ENCODE measurements at places on chromosomes 13 and 19. TPM values are rescaled to one million over a fixed set of nuclear protein-coding genes. Genes with fewer than 3 reads are reported as not detected.
A peak's percentile ranks its signal among the peaks of the same experiment; 100 is the strongest.

- no peak for DNase-seq
These were observed 63.5 kb downstream of the TSHZ3 start for GRCh38 chr19:31285744-31286143.

GRCh38 chr19:4744451-4745174 lies 21.0 kb upstream of the DPP9 start:
- no peak for DNase-seq

DNA sequence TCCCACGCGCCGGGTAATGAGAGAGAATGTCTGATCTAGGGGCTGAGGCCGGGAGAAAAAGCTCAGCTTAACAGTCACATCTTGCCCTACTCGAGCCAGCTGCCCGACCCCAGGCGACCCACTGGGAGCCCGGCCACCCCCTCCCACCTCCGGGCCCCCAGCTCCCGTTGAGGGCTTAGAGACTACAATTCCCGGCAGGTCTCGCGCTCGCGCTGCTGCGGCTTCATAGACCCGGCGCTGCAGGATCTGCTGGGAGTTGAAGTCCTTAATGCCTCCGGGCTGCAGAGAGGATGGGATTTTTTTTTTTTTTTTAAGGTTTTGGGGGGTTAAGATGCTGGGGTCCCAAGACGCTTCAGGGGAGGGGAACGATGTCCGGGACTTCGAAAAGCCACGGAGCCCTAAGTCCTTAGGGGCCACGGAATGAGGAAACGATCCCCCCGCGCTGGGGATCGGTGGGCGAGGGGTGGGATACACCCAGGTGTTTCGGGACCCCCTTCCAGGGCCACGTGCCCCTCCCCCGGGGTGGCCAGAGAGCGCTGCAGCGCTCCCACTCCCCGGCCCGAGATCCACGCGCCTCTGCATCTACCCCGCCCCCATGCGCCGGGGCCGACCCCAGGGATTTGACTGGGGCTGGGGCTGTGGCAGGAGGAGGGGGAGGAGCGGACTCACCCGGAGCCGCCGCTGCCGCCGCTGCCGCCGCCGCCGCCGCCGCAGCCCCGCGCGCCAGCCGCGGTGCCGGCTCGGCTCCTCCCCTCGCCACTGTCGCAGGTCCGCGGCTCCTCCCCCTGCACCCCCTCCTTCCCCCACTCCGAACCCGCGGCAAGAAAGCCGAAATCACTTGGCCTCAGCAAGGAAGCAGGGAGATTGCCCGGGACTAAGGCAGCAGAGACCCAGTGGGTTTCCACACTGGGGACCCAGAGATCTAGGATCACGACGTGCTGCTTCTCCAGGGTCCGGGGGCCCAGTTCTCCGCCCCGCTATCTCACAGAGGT lies at the start of gene SYT3:
Gene SYT3, minus strand, starts transcription at position 761 of the 992 bp plus-strand sequence. CDS start 2,470 bp downstream, outside the sequence.
- peak; percentile 83 for DNase-seq

DNA sequence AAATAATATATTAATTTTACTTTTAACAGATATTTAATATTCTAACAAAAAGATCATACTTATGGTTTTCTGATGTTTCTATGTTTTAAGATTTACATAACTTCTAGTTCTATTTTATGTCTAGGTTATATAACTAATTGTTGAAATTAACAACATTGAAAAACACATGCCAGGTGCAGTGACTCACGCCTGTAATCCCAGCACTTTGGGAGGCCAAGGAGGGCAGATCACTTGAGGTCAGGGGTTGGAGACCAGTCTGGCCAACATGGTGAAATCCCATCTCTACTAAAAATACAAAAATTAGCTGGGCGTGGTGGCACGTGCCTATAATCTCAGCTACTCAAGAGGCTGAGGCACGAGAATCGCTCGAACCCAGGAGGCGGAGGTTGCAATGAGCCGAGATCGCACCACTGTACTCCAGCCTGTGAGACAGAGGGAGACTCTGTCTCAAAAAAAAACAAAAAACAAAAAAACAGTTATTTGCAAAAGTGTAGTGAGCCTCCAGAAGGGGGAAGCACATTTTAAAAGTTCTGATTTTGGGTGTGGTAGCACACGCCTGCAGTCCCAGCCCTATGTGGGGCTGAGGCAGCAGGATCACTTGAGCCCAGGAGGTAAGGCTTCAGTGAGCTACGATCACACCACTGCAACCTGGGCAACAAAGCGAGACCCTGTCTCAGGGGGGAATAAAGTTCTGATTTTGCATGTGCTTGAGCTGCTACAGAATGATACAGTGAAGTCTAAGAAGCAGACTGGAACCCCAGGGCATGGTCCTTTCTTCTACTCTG lies 18.7 kb downstream of the MIPEP start:
- DNase-seq: no peak

OR7C1 gene
- not detected for total RNA-seq

ZNF285 gene
- 2.6 TPM for total RNA-seq

- DNase-seq: no peak
These were observed 19.0 kb downstream of the CHST8 start for GRCh38 chr19:33640773-33641172.

DNA sequence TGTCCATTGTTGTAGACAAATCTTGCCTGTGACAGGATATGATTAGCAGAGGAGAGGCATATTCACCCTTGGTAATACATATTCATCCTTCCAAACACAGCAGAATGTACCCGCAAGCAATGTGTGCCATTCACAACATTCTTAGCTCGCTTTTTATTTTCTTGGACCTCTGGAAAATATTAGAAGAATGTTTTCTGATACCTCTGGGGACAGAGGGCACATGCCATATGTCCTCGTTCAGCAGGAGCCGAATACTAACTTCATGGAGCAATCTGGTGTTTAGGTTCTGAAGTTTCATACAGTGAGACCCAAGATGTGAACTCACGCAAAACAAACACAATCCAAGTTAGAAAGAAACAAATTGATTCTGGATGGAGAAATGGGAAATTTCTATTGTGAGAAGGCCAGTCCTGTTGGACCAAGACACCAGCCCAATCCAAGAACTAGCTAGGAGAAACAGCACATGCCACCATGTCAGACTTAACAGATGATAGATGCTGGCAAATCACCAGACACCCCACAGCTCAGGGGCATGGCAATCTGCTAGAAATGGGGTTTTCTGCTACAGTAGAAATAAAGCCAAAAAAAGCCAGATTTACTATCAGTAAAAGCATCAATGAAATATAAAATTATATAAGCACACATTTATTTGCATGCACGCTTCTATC lies 297.4 kb downstream of the DCLK1 start:
- DNase-seq: no peak

DNA sequence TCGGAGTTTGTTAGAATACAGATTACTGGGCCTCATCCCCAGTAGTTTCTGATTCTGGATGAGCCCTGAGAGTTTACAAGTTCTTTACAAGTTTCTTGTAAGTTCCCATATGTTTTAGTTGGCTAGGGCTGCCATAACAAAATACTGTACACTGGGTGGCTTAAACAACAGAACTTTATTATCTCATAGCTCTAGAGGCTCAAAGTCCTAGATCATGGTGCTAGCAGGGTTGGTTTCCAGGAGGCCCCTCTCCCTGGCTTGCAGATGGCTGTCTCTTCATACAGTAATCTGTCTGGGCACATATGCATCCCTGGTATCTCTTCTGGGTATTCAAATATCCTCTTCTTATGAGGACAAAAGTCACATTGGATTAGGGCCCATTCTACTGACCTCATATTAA lies 167.2 kb downstream of the KLF5 start:
- no peak for DNase-seq

CEACAM4 gene
- not detected for total RNA-seq

DNA sequence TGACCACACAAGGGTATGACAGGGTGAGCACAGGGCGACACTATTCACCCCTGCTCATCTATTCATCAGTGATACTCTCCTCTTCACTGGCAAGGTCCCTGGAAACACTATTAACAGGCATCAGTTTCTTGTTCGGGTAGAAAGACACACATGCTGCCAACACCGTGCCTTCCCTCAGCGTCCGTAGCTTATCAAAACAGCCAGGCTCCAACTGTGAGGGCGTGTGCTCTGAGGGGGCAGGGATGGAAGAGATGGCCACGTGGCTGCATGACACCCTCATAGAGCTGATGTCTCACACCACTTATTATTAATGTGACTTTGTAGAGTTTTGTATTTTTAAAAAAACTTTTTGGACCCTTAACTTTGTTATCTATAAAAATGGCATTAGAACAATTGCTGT lies 160.3 kb downstream of the ITGBL1 start:
- DNase-seq: no peak

- DNase-seq: no peak
These were observed 217.1 kb downstream of the COL4A1 start for GRCh38 chr13:110089815-110090214.

- peak; percentile 81 for DNase-seq
These were observed at the start of gene TMEM272 for GRCh38 chr13:51844862-51845573. Gene TMEM272, minus strand, starts transcription at chr13:51845177. Its CDS starts 6,647 bp downstream, at chr13:51838530.

SHD gene
- 2.0 TPM for total RNA-seq

GRCh38 chr13:34459856-34460255 lies 482.2 kb upstream of the NBEA start:
- no peak for DNase-seq

RXFP2 gene
- not detected for total RNA-seq

DNA sequence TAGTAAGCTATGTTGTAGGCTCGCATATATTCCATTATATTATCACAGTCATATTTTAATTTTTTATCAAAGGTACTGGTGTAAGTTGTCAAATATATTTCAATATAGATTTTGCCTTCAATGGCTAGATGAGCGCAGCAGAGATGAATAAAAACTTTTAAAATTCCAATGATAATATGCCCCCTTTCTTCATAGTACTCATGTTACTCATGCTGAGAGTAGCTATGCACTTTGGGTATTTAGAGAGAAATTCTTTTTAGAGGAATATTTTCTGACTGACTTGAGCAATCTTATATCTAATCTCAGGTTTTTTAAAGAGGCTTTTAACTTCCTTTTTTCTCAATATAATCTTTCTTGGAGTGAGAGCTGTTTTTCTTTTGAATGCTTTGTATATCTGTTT lies 11.4 kb downstream of the ZNF254 start:
- DNase-seq: no peak

GRCh38 chr13:45109102-45109720 lies 11.1 kb upstream of the GTF2F2 start:
- DNase-seq: no peak

DNA sequence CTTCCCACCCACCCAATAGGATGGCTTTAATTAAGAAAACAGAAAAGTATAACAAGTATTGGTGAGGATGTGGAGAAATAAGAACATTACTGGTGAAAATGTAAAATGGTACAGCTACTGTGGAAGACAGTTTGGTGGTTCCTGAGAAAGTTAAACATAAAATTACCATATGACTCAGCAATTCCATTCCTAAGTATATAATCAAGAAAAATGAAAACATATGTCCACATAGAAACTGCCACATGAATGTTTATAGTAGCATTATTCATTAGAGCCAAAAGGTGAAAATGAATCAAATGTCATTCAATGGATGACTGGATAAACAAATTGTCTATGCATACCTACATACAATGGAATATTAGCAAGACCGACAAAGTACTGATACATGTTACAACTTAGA lies 16.9 kb downstream of the DZIP1 start:
- DNase-seq: no peak

- DNase-seq: no peak
These were observed 37.3 kb downstream of the EFNB2 start for GRCh38 chr13:106498158-106498557.

IGFLR1 gene
- 12.7 TPM for total RNA-seq

- DNase-seq: no peak
These were observed 5.3 kb upstream of the KLK12 start for GRCh38 chr19:51040151-51040550.

- DNase-seq: peak; percentile 32
These were observed 12.0 kb downstream of the ZSWIM9 start for GRCh38 chr19:48182434-48182833.

DNA sequence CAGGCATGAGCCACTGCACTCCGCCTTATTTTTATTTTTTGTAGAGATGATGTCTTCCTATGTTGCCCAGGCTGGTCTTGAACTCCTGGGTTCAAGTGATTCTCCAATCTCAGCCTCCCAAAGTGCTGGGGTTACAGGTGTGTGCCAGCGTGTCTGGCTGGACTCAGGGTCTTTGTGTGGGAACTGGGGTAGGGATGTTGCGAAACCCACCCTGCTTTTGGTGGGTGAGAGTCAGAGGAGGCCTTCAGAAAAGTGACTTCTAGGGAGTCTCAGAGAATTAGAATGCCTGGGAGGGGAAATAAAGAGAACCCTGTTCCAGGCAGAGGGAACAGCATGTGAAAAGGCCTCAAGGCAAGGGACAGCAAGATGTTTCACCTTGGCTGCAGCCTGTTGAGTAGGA lies 13.2 kb downstream of the TLE5 start:
- no peak for DNase-seq

LRG1 gene
- total RNA-seq: 0.81 TPM

SLC10A2 gene
- total RNA-seq: not detected

ACP7 gene
- total RNA-seq: 0.11 TPM

- DNase-seq: no peak
These were observed 63.4 kb downstream of the TEX29 start for GRCh38 chr13:111383591-111384440.

ZNF154 gene
- 21.4 TPM for total RNA-seq

Measured in WTC11 (cell line).